ENCODE measurements at places on chromosomes 2 and 18. TPM values are rescaled to one million over a fixed set of nuclear protein-coding genes. Genes with fewer than 3 reads are reported as not detected.

Gene PCBP1
- 497 TPM for total RNA-seq

Gene UGT1A3
- total RNA-seq = not detected

Gene METAP1D
- total RNA-seq = 4.5 TPM

DNA sequence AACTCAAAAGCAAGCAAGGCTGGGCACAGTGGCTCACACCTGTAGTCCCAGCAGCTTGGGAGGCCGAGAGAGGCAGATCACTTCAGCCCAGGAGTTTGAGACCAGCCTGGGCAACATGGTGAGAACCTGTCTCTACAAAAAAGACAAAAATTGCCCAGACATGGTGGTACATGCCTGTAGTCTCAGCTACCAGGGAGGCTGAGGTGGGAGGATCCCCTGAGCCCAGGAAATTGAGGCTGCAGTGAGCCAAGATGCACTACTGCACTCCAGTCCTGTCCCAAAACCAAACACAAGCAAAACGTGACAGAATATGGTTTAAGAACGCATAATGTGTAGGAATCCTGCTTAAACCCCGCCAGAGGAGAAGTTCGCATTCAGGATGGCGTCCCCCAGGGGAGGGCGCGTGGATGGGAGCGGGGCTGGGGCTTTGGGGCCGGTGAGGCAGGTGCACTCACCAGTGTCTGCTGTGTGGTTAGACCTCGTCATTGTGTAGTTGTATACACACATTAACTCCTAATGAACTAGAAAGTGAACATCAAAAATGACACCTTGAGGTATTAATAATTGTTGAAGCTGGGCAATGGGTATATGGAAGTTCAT lies 5.4 kb downstream of the COLEC11 start:
- no peaks in the 10 kb centered on the region for H3K27me3 ChIP-seq
- no peak for DNase-seq
- no peak overlapping the region for H3K4me3 ChIP-seq
- H3K36me3 ChIP-seq = 0 out of 2 replicates have a peak, but pooled peaks cover under 1% of the 10 kb centered on the region

DNA sequence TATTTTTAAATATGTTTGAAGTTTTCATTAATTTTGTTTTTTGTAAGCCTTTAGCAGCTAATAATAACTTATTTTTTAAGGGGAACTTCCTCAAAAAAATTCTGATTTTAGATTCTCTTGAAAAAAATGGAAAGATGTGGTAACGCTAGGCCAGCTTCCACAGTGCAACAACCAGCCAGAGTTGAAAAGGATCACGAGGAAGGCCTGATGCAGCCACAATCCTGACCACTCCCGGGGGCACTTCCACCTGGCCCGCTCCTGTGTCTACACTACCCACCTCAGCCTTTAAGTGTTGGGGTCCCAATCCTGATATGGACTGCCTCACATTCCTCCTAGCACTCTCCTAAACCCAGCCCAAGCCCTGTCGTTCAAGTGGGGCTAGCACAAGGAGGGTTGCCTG lies 101.1 kb downstream of the TMEM17 start:
- H3K27ac ChIP-seq = no peak overlapping the region
- DNase-seq = no peak
- no peaks in the 10 kb centered on the region for H3K36me3 ChIP-seq
- H3K4me1 ChIP-seq = peaks cover 24% of the 10 kb centered on the region
- no peaks in the 10 kb centered on the region for H3K27me3 ChIP-seq

DNA sequence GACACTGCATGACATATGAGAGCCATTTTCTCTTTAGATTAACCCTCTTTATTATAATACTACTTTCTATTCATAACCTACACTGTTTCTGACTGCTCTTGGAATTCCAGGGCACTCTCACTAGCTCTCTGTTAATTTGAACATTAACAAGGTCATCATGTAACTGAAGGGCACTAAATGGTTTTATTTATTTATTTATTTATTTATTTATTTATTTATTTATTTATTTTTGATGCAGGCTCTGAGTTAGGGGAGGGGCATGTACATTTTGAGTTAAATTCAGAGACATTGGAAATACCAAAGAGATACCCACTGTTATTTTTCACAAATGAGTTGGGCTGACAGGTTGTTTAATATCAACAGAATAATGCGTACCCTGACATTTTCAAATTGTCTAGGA lies 1038.7 kb upstream of the NRXN1 start:
- DNase-seq = no peak
- H3K4me1 ChIP-seq = no peaks in the 10 kb centered on the region
- H3K27ac ChIP-seq = no peak overlapping the region
- no peak overlapping the region for H3K4me3 ChIP-seq
- no peaks in the 10 kb centered on the region for H3K36me3 ChIP-seq

DNA sequence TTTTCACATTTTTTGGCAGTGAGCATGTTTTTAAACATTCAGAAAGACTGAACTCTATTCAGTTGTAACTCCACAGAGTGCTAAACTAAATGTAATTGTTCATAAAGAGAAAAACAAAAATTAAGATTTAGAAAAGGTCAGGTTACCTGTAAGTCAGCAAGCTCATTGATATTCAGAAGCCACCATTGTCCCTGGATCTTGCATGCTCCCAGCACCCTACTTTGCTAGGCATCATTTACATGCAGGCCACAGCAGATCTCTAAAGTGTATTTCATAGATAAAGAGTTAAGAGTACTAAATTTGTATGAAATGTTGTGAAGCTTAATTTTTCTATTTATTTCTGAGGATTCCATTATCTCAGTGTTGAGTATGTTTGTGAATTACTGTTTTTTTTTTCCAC lies 64.8 kb upstream of the CDH19 start:
- no peaks in the 10 kb centered on the region for H3K36me3 ChIP-seq
- no peak overlapping the region for H3K27ac ChIP-seq
- no peaks in the 10 kb centered on the region for H3K4me1 ChIP-seq
- no peaks in the 10 kb centered on the region for H3K27me3 ChIP-seq

Data from GM12878 (cell line).